ENCODE measurements at places on chromosomes 2 and 18.

DNA sequence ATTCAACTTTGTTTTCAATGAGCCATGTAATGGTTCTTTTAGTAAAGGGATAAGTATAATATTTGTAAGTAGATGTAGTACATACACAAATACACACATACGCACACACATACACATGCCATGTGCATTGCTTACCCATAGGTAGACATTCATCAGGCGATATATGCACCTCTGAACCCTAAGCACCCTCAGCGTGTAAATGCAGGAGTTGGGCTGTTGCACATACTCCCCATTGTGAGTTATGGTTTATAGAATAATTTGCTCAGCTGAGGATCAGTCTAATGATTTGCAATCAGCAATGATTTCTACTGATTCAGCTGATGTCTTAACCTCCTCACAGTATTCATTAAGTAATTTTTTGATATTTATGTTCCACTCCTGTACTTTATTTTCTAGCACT lies 217.6 kb upstream of the ETAA1 start:
- no peak for DNase-seq

DNA sequence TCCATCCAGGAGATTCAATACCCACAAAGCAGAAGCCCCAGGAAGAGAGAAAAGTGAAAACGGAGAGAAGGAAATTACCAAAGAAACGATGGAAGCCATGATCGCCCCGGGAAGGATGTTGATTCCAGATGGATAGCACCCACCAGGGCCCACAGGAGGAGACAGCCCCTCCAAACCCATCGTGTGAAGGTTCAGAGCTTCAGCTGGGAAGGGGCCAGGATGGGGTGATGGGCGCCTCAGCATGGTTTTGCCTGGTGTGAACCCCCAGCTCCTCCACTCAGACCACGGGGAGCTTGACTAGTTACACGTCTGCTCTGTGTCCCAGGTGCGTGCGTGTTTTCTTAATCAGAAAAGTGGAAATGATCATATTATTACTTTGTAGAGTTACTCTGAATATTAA lies 264.5 kb downstream of the EIPR1 start:
- no peak for DNase-seq

DNA sequence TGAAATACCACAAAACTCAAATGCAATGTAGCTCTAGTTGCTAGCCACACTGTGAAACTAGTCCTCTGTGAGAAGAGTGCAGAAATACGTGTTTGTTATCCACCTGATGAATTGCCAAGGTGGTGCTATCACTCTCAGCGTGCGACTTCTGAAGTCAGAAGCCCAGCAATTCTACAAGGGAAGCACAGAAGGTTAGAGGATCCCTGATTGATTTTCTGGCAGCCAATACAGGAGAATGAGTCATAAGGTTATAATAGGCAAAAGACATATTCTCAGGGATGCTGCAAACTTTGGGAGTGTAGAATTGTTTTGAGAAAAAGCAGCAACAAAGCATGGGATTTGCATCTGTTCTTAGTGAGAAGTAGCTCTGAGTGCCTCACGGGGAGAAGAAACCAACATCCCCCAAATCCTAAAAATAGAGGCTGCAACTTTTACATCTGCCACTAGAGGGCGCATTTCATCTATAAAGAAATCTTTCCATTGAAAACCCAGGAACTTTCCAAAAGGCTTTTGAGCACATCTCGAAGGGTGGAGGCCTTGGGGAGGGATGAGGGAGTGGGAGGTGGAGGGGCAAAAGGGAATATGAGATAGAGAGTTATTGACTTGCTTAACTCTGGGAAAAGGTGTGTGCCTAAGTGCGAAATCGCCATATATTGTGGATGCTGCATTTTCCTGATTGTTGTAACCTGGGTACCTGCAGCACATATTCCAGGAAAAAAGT lies 78.0 kb downstream of the TMEM182 start:
- peak; percentile 47 for DNase-seq

GRCh38 chr18:68466672-68467071 lies 248.2 kb downstream of the TMX3 start:
- no peak for DNase-seq

DNA sequence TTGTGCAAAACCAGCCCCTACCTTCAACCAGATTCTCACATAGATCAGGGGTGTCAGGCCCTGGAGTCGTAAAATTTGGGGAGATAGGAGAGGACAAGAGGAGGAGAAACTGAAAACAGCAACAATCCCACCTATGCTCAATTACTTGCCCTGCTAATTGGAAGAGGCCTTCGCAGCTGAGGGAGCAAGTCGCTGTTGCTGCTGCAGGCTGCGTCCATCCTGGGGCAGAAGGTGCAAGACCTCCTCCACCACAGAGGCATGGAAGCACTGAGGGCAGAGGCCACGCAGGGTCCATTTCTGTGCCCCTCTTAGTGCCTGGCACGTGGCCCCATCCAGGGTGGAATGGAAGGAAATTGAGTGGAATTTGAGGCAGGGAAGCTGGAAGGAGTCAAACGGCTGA lies 36.5 kb downstream of the CNGA3 start:
- DNase-seq, result no peak

DNA sequence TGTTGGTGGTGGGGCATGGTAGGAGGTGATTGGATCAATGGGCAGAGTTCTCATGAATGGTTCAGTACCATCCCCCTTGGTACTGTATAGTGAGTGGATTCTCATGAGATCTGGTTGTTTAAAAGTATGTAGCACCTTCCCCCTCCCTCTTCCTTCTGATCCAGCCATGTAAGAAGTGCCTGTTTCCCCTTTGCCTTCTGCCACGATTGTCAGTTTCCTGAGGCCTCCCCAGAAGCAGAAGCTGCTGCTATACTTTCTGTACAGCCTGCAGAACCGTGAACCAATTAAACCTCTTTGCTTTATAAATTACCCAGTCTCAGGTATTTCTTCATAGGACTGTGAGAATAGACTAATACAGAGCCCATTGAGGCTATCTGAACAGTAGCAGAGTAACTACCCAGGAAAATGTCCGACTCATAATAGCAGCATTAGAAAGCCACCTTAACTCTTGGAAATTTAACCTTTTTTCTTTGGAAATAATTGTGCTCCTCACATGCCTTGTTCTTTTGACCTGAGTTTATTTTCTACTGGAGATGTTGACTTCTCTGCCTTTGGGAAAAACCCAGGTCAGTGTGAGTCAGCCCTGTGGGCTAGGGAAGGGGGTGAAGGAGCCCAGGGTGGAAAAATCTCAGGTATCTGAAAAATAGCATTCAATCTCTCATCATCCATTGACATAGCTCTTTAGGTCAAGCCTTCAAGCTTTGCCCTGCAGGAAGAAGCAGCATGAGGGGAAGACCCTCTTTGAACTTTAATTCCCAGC lies 18.1 kb downstream of the CYP1B1 start:
- DNase-seq, result no peak

DNA sequence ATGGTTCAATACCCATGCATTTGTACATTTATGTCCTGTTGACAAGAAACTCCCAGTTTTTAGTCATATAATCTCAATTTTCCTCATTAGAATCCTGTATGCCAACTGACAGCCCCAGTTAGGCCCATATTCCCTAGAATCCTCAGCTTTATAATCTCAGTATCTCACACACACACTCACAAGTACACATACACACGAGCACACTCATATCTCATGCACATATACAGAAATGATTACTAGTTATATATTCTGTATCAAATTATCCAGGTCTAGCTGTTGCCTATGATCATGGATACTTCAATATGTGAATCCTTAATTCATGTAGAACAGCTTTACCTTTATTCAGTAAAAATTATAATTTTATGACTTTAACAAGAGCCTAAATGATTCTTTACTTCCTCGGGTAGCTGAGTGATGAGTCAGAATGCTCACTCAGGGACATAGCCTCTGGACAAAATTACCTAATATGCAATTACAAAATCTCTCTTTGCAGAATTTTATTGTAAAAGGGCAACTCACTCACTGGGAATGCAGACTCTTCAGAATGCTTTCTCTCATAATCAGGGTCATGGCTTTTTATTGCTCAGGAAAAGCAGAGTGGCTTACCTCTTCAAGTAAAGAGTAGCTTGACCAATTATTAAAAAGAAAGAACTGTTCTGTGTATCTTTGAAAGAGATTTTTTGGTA lies 193.6 kb upstream of the PIK3C3 start:
- DNase-seq, result peak; percentile 80

DNA sequence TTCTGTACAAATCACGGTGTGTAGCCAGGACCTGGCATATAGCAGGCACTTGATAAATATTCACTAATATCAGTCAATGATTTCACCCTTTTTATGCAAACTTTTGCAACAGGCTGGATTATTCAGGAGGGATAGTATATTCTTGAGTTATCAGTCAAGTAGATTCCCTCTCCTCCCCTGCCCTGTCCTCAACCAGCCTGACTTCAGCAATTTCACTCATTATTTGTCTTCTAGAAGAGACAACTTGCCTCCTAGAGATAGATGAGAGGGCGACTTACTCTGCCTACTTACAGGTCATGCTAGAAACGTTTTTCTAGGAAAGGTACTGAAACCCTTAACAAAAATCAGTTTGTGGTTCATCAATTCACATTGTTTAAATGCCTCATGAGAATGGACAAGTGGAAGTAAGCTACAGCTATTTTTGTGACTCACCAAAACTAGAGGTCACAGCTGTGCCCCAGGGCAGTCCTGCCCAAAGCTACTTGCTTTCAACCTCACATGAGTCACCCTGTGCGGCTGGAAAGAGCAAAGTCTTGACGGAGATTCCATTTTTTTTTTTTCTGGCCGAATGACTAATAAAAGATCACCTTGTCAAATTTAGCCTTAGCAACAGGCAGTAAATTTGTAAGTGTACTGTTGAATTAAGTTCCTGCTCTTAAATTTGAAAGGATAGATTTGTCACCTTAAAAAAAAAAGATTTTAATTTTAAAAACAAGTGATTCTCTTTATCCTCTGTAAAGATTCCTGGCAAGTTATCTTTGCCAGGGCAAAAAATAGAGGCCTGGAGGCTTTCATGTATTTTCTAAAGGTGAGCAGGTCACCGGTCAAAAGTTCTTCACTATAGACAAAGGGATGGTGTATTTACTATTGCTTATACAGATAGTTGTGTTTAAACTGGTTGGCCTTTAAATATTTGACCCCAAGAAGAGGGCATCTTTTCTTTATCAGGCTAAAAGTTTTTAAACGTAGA lies 109.0 kb upstream of the SLC35G4 start:
- DNase-seq, result peak; percentile 91

DNA sequence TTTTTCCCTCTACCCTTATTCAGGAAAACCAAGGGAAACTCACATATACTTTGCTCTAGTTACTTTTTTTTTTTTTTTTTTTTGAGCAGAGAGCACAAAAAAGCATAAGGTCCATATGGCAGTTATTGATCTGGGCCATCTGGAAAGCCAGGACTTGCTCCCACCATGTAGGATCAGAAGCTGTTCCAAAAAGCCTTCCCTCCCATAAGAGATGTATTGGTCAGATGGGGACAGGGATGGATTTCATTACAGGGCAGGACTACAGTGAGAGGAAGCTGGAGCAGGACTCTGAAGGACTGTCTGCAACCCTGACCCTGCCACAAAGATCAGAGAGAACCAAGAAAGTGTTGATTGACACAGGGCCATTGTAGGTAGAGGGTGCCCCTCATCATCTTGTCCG lies 57.3 kb downstream of the NRP2 start:
- no peak for DNase-seq

- no peak for DNase-seq
Observed at GRCh38 chr2:84115173-84115857, 343.8 kb downstream of the SUCLG1 start.

DNA sequence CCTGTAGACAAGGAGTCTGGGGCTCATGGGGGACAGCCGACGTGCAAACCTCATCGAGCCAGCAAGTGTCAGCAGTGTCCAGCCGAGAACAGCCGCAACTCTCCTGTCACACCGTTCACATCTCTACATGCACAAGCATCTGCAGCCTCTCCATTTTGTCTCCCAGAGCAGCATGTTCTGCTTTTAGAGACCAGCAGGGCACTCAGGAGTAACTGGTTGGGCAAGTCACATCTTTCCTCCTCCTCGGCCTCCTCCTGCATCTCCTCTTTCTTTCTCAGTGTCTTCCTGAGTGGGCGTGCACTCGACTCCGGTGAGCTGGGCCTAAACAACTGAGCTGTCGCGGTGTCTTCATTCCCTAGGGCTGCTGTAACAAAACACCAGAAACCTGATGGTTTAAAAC lies 249.9 kb downstream of the SH3BP4 start:
- no peak for DNase-seq

DNA sequence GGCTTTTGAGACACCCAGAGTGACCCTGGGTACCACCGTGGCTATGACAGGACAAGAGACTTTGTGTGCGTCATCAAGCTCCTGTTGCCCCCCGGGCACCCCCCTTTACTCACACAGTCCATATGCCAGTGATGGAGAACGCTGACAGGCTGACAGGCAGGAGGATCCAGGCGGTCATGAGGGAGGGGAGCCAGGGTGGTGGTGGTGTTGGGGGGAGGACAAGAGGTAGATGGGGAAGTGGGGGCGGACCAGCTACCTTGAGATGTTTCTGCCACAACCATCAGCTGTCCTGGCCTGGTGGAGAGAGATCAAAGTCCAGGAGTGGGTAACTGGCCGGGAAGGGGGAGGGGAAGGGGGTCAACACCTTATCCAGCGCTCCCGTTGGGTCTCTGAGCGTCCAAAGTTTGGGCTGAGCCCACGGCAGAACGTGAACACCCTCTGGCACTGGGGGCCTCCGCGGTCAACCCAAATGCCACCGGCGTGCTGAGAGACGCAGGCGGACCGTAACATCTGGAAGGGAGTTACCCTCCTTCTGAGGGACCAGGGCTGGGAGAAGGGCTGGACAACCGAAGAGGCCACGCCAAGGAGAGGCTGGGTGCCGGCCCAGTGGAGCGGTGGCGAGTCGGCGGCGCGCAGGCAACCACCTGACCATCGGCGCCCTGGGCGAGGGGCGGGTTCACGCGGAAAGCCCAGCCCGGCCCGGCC lies 575 bp downstream of the TMEM150A start:
- peak; percentile 73 for DNase-seq

- no peak for DNase-seq
Observed at GRCh38 chr18:4412286-4412685, 42.8 kb downstream of the DLGAP1 start.

- no peak for DNase-seq
Observed at GRCh38 chr2:174764280-174765255, at the start of gene CHRNA1. CHRNA1 (minus strand) TSS chr2:174764472; CDS start chr2:174764394, 78 bp downstream.

DNA sequence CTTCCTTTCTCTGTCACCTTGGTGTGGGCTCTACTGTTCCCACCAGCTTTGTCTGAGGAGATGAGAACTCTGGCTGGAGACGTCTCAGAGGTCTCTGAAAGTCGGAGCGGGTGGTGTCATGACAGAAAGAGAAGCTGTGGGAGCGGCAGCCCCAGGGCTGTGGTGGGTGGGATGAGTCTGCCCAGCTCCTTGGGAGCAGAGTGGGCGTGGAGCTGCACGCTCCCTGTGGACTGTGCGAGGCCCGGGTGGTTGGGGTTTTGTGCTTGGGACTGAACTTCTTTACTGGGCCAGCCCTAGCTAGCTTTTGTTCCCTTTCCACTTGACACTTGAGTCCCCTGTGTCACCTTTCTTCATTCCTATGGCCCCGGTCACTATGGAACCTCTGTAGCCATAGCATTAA lies 10.4 kb downstream of the TOGARAM2 start:
- DNase-seq, result no peak

GRCh38 chr2:138177693-138178092 lies 213.4 kb downstream of the HNMT start:
- no peak for DNase-seq

All from AG20443 (cell line).